Occipital lobe (tissue), 3 donors: ENCODE measurements at places on chromosomes 16 and 17. TPM values are rescaled to one million over a fixed set of nuclear protein-coding genes. Genes with fewer than 3 reads are reported as not detected.

Gene CTRL
- 1.4 TPM for total RNA-seq

Gene SPAG7
- 21.1 TPM for total RNA-seq

Gene IL17C
- not detected for total RNA-seq

Gene CYGB
- total RNA-seq, result 1.2 TPM

Gene NPIPA7
- total RNA-seq, result 1.6 TPM

Gene HLF
- 15.1 TPM for total RNA-seq

Gene NF1
- 107 TPM for total RNA-seq

Gene PYY
- not detected for total RNA-seq

Gene USP10
- total RNA-seq, result 46.5 TPM

Gene EIF3CL
- 60.4 TPM for total RNA-seq

Gene PDIA2
- total RNA-seq, result 6.4 TPM

Gene MYH8
- 2.0 TPM for total RNA-seq

Gene C16orf96
- not detected for total RNA-seq

Gene PFAS
- total RNA-seq, result 20.0 TPM

Gene FAM117A
- total RNA-seq, result 0.62 TPM

Gene LRRC36
- total RNA-seq, result 1.4 TPM
